Activated T-cell treated with anti-CD3 and anti-CD28 coated beads, Interleukin-2, amount 50 U/mL, for 4 hours (primary cell): ENCODE measurements at places on chromosomes 6 and 20. TPM values are rescaled to one million over a fixed set of nuclear protein-coding genes. Genes with fewer than 3 reads are reported as not detected.

DNA sequence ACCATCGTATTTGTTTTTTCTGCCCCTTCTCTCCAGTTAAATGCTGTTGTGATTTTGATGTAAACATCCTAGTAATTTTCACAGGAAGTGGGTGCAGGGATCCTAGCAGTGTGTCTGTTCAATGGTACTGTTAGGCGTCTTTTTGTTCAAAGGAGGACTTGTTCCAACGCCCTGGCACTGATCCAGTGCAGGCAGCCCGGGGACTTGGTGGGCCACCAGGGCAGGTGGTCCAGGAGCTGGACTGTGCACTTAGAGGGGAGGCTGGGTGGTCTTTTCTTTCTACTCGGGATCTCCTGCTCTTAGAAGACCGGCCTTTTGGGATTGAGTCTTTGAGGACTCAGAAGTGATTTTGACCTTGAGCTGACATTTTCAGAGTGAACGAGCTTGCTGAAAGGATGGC, 41.1 kb upstream of the NKX2-2 start:
- no peak for DNase-seq

GRCh38 chr20:16224836-16225235, 348.4 kb downstream of the KIF16B start:
- no peak for DNase-seq

- DNase-seq, result no peak
Measured at GRCh38 chr6:38676236-38676973, 26.5 kb downstream of the GLO1 start.

GRCh38 chr6:39344821-39345280, 22.3 kb upstream of the KCNK16 start:
- DNase-seq, result no peak

DNA sequence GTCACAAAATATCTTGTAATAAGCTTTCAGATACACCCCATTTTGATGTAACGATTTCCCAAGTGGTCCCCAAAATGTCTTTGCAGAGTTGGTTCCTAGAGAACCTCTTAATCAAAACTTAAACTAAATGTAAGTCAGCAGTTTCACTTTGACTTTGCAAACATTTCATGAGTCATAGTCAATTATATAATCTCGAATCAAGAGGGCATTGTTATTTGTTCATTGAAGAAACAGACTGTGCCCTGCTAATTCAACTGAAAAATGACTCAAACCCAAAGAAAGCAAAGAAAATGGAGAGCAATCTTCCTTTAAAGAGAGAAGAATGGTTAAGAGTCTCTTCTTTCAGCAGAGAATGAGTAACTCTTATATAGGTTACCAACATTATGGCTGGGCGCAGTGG, 58.3 kb downstream of the IPCEF1 start:
- DNase-seq, result no peak

DNA sequence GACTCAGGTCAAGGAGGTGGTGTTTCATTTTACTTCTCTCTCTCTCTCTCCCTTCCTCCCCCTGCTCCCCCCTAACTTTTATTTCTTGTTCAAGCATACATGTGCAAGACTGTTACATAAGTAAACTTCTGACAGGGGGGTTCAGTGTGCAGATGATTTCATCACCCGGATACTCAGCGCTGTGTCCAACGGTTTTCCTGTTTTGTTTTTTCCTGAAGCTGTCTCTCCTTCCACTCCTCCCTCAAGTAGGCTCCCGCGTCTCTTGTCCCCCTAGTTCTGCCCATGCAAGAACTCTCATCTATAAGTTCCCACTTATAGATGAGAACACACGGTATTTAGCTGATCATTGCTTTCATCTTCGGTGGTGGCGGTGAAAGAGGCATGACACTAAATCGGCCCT, 751.9 kb upstream of the DEFB115 start:
- DNase-seq, result no peak

DNA sequence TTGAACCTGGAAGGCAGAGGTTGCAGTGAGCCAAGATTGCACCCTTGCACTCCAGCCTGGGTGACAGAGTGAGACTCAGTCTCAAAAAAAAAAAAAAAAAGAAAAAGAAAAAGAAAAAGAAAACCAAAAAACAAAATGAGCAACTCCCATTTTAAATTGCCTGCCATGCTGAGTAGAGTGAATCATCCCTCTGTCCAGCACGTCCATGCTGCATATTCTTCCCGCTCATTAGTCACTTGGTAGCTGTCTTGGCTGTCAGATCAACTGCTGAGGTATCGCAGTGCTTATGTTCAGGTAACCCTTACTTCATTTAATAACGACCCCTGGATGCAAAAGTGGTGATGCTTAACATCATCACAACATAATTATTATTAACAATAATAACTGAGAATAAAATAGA, 72.6 kb upstream of the RNF24 start:
- no peak for DNase-seq

DNA sequence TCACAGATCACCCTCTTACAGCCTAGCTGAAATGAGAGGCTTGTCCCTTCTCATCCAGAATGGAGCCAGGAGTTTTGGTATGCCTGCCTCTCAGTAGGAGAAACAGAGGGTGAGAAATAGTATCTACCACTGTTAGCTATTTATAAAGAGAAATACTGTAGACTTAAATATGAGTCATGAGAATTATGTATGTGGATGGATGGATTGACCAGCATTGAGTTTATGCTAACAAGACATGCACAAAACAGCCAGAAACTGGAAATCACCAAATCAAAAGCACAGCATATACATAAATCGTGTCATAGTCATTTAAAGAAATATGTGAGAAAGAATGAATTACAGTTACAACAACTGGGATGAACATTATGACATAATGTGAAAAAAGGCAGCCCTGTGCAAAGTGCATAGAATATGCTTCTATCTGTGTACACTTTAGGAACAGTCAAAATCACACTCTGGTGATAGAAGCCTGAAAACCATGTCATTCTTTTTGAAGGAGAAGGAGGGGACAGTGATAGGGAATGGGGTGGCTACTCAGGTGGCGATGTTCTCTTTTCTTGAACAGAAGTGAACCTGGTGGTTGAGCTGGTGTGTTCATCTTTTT, 79.8 kb upstream of the KIF25 start:
- no peak for DNase-seq

- DNase-seq, result no peak
Measured at GRCh38 chr20:22374066-22374465, 210.3 kb downstream of the FOXA2 start.

DNA sequence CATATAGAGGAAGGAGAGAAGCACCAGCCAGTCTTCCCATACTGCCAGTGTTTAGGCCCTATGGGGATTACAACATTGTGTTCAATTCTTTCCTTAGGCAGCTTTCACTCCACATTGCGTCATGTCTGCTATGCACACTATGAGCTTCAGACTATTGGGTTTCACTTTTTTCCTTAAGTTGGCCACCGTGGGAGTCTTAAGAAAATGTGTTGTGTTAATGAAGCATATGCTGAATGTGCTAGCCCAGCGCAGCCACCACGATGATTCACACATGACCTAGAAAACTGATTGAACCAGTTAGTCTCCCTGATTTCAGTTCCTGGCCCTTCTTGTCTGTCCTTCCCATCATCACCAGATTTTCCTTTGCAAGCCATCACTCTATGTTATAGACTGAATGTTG, 21.5 kb downstream of the TUBB2B start:
- no peak for DNase-seq

DNA sequence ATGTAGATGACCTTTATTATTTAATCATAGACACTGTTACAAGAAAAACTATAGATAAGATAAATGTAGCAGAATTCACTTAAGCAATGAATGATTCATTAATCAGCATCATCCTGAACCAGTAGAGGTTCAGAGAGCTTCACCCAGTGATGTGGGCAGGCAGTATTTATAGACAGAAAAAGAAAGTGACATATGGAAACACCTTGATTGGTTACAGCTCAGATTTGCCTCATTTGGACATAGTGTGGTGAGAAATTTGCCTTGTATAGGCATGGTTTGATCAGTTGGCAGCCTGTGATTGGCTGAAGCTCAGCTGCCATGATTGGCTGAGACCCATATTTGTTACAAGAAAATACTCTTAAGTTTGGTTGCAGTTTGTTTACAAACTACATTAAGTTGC, 4.6 kb downstream of the C6orf58 start:
- no peak for DNase-seq

DNA sequence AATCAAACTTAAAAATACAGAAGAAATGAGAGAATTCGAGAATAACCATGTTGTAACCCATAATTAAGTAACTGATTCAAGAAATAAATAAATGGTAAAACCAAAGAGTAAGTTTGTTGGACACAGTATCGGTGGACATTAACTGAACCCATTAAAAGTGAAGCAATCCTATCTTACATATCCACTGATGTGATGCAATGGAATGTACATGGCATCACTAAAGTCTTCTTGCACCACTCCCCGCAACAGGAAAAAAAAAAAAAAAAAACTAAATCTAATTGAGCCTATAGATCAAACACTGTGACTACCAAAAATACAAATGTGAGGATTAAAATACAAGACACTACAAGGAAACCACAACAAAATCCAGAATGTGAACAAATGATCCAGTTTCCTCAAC, 7.9 kb downstream of the SNX14 start:
- DNase-seq, result no peak

DNA sequence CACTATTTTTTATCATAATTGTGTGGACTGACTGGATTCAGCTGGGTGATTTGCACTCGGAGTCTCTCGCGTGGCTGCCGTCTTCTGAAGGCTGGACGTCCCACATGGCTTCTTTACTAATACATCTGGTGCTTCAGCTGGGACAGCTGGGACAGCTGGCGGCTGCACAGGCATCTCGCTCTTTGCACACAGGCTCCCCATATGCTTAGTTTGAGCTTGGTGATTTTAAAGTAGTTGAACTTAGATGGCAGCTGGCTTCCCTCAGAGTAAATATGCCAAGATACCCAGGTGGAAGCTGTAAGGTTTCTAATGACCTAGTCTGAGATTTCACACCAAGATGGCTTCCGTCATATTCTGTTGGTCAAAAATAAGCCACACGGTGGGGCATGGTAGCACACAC, 38.7 kb upstream of the PPP1R3G start:
- DNase-seq, result no peak

DNA sequence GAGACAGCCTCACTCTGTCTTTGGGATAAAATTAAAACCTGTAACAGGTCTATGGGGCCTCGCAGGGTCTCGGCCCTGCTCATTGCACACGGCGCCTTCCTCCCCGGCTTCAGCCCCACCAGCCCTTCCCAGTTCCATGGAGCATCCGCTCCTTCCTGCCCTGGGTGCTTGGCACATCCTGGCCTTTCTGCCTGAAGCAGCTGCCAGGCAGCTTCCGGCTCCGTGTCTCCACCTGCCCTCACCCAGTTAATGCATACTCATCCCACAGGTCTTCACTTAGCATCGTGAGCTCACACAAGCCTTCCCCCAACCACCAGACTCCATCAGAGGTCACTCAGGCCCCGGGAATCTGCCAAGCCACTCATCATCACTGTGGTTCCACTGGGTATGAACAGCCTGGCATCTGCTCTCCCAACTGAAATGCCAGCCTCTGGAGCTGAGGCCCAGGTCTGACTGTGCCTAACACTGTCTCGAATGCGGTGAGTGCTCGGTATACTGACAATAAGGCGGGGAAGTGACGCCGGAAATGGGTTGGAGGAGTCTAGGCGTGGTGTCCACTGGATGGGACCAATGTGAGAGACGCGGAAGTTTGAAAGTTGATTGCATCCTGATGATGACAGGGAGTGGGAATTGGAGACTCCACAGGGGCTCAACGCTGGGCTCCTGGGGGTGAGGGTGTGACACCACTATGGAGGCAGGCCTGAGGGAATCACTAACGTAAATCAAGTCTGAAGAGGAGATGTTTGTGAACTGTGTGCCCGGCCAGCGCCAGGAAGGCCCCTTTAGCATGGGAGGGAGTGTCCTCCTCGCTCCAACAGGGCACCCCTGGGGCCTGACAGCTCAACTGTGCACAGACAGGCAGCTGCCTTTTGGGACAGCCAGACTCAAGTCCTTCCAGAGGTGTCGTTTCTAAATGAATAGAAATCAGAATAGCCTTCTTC, 245.8 kb downstream of the TTLL2 start:
- DNase-seq, result no peak

DNA sequence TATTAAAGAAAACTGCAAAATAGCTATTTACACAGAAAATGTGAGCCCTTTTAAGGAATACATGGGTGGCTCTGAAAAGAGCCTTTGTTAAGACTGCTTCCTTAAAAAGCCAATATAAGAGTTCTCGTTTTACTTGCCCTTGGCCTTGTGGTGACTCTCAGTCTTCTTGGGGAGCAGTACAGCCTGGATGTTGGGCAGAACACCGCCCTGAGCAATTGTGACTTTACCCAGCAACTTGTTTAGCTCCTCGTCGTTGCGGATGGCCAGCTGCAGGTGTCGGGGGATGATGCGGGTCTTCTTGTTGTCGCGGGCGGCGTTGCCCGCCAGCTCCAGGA, 111.5 kb downstream of the HFE start:
- DNase-seq, result no peak

GRCh38 chr20:56158489-56158888, 90.0 kb upstream of the MC3R start:
- no peak for DNase-seq

- no peak for DNase-seq
Measured at GRCh38 chr20:36544134-36545018, 3.1 kb downstream of the MYL9 start.

DNA sequence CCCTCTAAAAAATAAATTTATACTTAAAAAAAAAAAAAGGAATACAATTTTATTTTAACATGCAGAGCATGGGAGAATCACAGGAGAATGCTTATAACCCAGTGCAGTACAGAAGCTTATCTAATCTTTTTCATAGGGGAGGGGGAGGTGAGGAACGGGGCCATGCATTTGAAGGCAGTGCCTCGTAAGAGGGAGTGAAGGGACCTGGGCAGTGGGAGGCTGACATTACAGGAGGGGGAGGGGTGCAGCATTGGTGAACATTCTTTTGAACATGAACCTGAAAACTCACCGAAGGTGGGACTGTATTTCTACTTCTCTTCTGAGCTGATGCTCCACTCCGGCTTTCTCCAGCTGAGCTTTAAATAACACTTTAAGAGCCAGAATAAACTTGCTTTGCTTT, 9.3 kb downstream of the AURKA start:
- no peak for DNase-seq

GRCh38 chr6:21199262-21199661, 394.3 kb upstream of the SOX4 start:
- no peak for DNase-seq

- DNase-seq, result no peak
Measured at GRCh38 chr6:139335447-139336210, 38.8 kb downstream of the CITED2 start.

GRCh38 chr6:156420172-156420993, 356.8 kb upstream of the ARID1B start:
- no peak for DNase-seq

DNA sequence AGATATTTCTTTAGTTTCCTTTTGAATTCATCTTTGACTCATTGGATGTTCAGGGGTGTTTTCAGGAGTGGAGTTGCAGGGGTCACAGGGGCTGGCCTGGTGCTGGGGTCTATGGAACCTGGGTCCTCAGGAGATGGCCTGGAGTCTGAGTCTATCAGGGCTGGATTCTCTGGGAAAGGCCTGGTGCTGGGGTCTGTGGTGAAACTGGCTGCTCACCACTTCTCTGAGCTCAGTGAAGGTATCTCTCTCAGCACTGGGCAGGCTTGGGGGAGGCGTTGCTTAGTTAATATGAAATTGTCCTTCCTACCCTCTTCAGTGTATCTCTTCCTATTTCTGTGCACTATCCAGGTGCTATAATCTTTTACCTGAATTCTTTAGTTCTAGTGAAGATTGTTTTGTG, 83.1 kb upstream of the SLC24A3 start:
- no peak for DNase-seq

The DACT2 gene
- not detected for total RNA-seq

The PSORS1C1 gene
- total RNA-seq, result not detected

The MAS1 gene
- total RNA-seq, result not detected

The NTSR1 gene
- 0.08 TPM for total RNA-seq
